ENCODE measurements at places on chromosomes 7 and 10. TPM values are rescaled to one million over a fixed set of nuclear protein-coding genes. Genes with fewer than 3 reads are reported as not detected.

The ADAP1 gene
- 44.5 TPM for total RNA-seq

The HHEX gene
- 18.5 TPM for total RNA-seq

- H3K27ac ChIP-seq: no peak overlapping the region
- H3K27me3 ChIP-seq: no peaks in the 10 kb centered on the region
- DNase-seq: no peak
Measured at GRCh38 chr7:29013082-29013695, 55.1 kb upstream of the TRIL start.

DNA sequence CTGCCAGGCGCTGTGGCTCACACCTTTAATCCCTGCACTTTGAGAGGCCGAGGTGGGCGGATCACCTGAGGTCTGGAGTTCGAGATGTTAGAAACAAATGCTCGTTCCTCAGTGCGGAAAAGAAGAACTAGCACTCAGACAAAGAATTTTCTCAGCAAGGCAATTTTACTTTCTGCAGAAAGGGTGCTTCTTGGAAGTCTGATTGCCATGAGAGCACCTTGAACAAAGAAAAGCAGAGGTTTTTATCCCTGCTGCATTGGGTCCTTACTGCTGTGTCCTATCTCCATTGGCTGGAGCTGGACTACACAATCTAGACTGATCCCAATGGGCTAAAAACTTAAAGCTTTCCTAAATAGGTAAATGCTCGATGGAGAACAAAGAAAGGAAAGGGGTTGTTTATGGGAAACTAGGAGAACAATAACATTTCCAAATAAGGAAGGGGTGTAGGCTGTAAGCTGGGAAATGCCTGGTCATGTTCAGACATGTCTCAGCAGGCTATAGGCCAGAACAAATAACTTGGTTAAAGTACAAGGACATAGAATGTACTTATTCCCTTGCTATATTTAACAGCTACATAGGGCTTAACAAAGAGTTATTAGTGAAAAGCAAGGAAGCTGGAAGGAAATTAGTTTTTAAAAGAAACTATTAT, 26.1 kb upstream of the ACTR3B start:
- no peaks in the 10 kb centered on the region for H3K27me3 ChIP-seq
- H3K4me1 ChIP-seq: no peaks in the 10 kb centered on the region
- H3K27ac ChIP-seq: no peak overlapping the region

DNA sequence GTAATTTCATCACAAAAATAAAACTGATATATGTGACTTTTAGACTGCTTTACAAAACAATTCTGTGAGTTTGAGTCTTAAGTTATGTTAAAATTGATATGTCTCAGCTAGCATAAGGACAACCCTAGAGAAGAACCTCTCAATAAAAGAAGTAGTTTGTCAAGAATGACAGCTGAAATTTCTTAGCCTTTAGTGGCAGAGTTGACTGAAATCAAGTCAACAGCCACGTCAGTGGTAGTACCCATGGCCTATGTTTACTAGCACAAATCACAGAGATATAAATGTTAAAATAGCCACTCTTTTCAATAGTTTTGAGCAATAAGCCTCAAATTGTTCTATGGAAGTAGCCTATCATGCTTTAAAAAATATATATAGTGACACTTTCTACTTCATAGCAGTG, 138.9 kb upstream of the FERD3L start:
- no peaks in the 10 kb centered on the region for H3K36me3 ChIP-seq
- H3K4me3 ChIP-seq: no peak overlapping the region
- DNase-seq: no peak
- H3K27me3 ChIP-seq: no peaks in the 10 kb centered on the region
- no peak overlapping the region for H3K27ac ChIP-seq

GRCh38 chr7:152081088-152081487, 55.6 kb downstream of the GALNT11 start:
- no peak for DNase-seq
- H3K27ac ChIP-seq: no peak overlapping the region
- no peak overlapping the region for H3K4me3 ChIP-seq
- H3K36me3 ChIP-seq: no peaks in the 10 kb centered on the region
- H3K27me3 ChIP-seq: no peaks in the 10 kb centered on the region
- H3K4me1 ChIP-seq: peaks cover 8% of the 10 kb centered on the region

DNA sequence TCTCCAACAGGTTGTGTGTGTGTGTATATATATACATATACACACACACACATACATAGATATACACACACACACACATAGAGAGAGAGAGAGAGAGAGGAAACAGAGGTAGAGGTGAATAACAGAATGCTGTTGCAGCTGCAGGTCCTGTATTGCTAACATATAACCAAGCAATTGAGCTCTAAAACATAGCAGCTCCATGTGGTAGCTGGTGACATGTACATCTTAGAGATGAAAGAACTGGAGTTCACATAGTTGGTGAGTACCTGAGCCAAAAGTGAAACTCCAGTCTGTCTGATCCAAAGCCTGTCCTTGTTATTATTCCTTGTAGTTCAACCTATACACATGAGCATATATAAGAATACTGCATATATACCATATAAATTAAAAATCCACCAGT, 152.9 kb upstream of the CSTF2T start:
- no peaks in the 10 kb centered on the region for H3K4me1 ChIP-seq
- H3K36me3 ChIP-seq: no peaks in the 10 kb centered on the region
- no peak overlapping the region for H3K27ac ChIP-seq
- no peaks in the 10 kb centered on the region for H3K27me3 ChIP-seq
